ENCODE measurements at places on chromosomes 1 and 21.

- no peak for DNase-seq
Observed at GRCh38 chr1:17632541-17633184, 93.2 kb downstream of the ARHGEF10L start.

DNA sequence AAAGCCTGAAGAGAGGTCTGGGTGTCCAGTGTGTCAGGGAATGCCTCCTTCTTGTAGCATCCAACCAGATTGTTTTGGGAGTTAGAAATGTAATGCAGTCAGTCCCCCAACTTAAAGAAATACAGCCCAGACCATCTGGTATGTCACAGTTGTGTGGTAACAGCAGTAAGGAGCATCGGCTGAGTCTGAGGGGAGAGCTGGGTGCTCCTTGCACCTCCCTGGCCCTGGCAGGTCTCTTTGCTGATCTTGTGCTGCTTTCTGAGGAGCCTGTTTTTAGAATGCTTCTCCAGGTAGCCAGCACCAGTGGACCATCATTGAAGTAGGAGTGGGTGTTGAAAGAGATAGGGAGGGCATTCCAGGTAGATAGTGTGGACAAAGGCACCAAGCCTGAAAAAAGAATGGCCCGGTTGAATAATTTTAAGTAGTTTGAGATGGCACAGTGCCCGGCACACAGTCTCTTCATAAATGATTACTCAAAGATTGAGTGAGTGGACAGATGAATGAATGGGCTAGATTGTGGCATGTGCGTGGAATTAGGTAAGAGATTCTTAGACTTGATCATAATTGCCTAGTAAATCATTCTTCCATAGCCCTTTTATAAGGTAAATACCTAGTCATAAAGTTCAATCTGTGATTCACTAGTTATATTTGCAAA is 46.5 kb downstream of the LAMC1 start:
- DNase-seq: no peak

DNA sequence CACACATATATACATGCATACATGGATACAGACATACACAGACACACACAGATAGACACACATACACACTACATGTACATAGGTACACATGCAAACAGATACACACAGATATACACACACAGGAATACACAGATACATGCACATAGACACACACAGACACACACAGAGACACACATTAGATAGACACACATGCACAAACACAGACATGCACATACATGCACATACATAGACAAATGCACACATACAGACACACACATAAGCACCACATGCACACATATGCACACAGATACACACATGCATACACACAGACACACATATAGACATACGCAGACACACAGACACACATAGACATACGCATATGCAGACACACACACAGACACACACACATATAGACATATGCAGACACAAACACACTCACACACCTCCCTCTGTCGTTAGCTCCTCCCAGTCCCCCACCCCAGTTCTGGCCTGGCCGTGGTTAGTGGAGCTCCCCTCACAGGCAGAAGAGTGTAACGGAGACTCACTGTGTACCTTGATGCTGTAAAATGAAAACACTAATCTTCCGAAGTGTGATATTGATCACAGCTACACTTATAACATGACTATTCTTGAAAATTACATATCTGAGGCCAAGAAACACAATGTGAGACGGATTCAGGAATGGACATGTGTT is 7.6 kb downstream of the UBASH3A start:
- DNase-seq: no peak

GRCh38 chr1:86992861-86993260 is 78.4 kb downstream of the HS2ST1 start:
- no peak for DNase-seq

- no peak for DNase-seq
Observed at GRCh38 chr1:212749821-212750535, 41.6 kb downstream of the NSL1 start.

DNA sequence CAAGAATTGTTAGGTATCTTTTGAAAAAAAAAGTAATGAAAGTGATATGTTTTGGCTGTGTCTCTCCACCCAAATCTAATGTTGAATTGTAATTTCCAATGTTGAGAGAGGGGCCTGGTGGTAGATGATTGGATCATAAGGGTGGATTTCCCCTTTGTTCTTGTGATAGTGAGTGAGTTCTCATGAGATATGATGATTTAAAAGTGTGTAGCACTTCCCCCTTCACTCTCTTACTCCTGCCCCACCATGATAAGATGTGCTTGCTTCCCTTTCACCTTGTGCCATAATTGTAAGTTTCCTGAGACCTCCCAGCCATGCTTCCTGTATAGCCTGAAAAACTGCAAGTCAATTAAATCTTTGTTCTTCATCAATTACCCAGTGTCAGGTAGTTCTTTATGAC is 70.7 kb downstream of the XCL2 start:
- DNase-seq: no peak

GRCh38 chr21:45546636-45547544 is 4.7 kb upstream of the SLC19A1 start:
- DNase-seq: no peak

DNA sequence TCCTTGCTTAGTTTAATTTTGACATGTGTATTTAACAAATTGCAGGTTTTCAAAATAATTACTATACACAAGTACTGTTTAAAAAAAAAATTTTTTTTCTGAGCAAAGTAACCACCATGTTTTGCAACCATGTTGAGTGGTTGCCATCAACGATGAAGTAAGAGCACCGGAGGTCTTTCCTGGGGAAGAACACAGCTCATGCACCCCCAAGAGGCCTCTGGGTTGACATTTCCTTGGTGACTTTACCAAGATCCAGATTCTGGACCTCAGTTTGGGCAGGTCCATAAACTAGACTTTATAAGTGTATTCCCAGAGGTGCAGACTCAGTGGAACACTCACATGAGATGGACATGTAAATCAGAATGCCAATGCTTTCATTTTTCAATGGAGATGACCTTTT is 36.8 kb upstream of the RALGPS2 start:
- no peak for DNase-seq

GRCh38 chr1:156075775-156076204 is 6.5 kb downstream of the MEX3A start:
- DNase-seq: no peak

- no peak for DNase-seq
Observed at GRCh38 chr1:97041026-97041425, 319.4 kb downstream of the PTBP2 start.

DNA sequence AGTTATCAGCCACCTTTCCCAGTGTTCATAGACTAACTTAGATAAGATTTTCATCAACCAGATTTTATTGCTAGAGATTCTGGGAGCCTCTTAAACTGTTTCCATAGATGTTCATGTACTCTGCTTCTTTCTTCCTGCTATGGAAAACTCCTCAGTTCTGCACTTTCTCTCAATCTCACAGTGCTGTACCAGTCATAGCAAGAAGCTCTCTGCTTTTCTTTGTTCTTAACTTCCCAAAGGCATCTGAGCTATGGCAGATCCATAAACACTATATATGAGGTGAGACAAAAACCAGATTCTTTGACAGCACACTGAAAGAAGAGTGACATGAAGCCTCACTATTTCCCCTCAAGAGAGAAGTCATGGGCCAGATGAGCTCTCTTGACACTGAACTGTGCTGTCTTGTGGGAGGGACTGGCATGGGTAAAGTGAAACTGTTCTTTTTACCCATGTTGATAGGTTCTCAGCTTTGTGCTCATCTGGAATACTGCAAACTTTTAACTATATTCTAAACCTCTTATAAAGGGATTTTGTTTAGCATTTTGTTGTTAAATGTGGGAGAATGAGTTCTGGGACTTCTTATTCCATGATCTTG is 64.2 kb upstream of the LYPLAL1 start:
- no peak for DNase-seq

DNA sequence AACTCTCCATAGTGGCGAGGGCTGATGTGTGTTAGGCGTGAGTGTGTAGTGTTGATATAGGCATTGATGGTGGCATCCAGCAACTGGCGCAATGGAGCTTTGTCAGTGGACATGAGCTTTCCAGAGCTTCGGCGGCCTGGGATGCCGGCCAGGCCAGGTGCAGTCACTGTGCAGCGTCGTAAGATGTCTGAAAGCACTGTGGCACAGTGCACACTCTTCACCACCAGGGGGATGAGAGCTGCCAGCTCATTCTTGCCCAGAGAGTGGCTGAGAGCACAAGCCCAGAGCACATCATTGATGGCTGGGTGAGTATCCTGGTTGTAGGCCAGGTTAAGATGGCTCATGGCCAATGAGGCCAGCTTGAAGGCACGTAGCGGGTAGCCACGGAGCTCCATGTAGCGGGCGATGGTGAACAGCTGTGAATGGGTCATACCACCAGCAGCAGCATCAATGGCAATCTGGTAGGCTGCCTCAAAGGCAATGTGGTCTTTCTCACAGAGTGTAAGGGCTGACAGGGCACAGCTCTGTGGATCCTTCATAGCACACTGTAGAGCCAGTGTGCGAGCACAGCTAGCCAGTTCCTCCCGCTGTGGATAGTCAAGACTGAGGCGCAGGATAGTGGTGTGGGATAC is 6.7 kb downstream of the UROD start:
- DNase-seq: peak; percentile 61

DNA sequence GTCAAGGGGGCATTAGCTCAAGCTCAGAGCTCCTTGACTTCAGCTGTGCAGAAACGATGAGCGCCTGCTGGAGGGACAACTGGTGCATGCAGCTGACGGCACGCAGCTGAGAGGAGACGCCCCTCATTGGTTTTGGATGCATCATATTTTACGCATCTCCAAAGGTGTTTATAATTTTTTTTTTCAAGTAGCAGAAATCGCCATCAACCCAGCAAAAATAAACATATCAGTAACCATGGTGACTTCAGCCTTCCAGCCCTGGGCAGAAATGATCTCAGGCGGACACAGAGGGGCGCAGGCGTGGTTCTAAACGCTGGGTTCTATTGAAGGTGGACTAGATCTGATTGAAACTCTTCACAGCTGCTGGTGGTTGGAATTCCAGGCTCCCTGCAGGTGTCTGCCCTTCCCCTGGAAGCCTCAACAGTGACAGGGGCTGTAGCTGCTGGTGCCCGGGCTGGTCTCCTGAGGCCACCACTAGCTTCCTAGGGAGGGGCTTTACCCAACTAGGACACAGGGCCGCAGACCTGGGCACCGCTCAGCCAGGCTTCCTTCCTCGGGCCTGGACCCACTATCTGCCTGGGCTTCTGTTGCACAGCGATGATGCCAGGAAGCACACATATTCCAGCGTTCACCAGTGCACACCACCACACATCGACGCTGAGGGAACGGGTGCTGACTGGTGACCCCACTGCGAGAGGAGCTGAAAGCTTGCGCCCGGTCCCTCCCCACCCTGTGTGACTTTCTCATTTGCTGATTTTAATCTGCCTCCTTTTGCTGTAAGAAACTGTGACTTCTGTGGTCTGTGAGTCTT is 63.7 kb upstream of the ABCG1 start:
- DNase-seq: no peak

DNA sequence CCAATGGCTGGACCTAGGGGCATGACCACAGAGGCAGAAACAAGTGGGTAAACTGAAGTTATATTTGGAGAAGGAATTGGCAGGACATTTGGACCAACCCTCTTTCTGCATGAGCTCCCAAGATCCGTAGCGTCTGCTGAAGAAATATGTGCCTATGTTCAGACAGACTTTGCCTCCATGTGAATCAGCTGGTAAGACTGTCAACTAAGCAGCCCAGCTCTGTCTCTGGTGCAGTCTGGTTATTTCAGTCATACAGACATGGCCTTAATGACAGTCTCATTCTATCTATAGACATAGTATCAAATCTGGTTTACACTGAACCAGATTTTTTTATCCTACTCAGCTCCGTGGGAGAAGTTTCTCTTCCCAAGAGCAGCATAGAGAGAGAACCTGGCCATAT is 63.1 kb upstream of the PBX1 start:
- no peak for DNase-seq

- no peak for DNase-seq
Observed at GRCh38 chr1:64866689-64867088, 99.7 kb downstream of the JAK1 start.

- DNase-seq: no peak
Observed at GRCh38 chr1:162025541-162025940, 1.9 kb upstream of the OLFML2B start.

GRCh38 chr1:8122160-8122476 is 96.0 kb upstream of the ERRFI1 start:
- DNase-seq: no peak

- no peak for DNase-seq
Observed at GRCh38 chr21:17128132-17128531, 384.7 kb upstream of the CXADR start.

- no peak for DNase-seq
Observed at GRCh38 chr1:31244326-31244725, 4.6 kb upstream of the NKAIN1 start.

GRCh38 chr1:225697428-225697827 is 44.5 kb upstream of the ENAH start:
- no peak for DNase-seq

DNA sequence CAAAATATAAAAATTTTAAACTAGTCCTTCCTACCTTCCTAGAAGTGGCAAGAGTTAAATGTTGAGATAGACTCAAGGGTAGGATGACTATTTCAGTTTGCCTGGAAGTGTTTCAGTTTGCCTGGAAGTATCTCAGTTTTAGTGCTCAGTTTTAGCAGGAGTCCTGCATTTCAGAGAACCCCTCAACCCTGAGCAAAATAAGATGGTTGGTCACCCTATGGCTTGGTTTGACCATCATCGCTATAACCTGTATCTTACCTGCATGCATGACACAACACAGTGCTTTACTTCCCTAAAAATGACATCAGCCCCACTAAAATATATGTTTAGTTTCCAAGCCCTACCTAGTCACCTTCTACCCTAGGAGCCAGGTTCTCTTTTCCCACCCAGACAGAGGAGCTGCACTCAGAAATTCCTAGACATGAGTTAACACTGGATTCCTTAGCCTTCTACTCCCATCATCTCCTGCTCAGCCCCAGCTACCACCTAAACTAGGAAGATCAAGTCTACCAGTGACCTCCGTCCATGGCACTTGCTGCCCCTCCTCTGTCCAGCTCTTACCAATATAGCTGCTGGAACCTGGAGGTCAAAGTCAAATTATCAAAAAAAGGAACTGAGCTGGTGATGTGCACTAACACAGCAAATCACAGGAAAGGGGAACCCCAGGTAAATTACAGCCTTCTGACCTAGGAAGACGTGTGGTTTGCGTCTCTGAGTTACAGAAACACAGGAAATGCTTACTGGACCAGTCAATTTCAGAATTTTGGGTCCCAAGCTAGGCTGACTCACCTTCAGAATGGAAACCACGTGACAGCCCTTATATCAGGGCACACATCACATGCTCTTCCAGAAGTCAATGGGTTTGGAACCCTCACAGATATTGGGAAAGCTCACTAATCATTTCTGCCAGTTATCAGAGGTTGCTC is 2.2 kb upstream of the G0S2 start:
- no peak for DNase-seq

DNA sequence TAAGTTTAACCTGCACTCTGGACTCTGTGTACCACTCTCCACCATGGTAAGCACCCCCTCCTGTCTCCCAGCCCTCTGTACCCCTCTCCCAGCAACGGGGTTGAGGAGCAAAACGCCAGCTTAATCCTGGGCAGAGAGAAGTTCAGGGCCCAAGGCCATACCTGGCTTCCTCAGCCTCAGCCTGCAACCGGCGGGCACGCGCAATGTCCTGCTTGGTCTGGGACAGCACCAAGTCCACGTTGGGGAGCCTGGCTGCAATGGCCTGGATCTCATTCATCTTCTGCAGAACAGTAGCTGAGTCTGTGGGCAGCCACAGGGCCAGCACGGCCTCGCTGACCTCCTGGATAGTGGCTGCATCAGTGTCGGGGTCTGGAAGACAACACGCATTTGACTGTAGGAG is 33.9 kb downstream of the LAMB3 start:
- no peak for DNase-seq

- no peak for DNase-seq
Observed at GRCh38 chr1:171265686-171266085, 17.4 kb downstream of the FMO1 start.
